Cardiac septum (tissue), 1 donor: ENCODE measurements at places on chromosomes 13 and 19. TPM values are rescaled to one million over a fixed set of nuclear protein-coding genes. Genes with fewer than 3 reads are reported as not detected.

The PSG3 gene
- total RNA-seq, result not detected

The GNG8 gene
- not detected for total RNA-seq

The ZIK1 gene
- 4.5 TPM for total RNA-seq

GRCh38 chr13:44575741-44576350 lies at the start of gene TSC22D1:
TSC22D1 (minus strand) TSS chr13:44576330; CDS start chr13:44576074, 256 bp downstream.
- no peak for DNase-seq

- DNase-seq, result no peak
Observed at GRCh38 chr19:28569132-28570131, 643.5 kb downstream of the UQCRFS1 start.

DNA sequence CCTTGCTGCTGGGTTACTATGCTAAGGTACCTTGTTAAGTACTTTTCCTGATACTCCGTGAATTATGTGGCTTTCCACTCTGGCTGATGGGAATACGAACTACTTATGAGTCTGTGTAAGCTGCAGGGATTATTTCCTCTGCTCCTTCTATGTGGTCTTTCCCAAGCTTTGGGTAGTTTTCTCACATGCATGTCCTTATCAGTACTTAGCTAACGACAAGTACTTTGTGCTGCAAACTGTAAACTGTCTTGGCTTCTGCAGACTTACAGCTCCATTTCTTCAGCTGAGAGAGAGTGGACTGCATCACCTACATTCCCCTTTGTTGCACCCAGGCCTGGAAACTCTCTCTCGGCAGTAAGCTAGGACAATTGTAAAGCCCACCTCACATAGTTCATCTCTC lies 76.6 kb downstream of the FGF9 start:
- DNase-seq, result no peak

The SLC44A2 gene
- 114 TPM for total RNA-seq

- no peak for DNase-seq
Observed at GRCh38 chr19:12838182-12838885, at the start of gene MAST1. MAST1 (plus strand) TSS chr19:12838515; CDS start chr19:12838573, 58 bp downstream.

The NANOS3 gene
- 0.78 TPM for total RNA-seq

The TNFSF9 gene
- not detected for total RNA-seq

DNA sequence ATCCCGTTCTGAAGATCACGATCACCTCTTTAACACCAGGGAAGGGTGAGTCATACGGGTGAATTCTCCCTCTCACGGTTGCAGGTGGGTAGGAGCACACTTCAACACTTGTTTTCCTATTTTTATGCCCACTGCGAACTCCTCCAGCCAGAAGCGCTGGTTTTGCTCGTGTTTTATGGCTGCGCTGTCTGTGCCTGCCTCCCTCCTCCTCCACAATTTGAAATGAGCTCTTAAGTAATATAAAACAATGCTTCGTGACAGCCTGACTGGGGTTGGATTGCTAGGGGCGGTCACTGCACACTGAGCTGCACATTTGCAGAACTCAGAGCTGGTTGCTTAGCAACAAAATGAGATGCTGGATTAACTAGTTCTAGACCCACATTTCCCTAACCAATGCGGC lies 12.9 kb downstream of the CCDC70 start:
- no peak for DNase-seq

The RFPL4A gene
- total RNA-seq, result 0.46 TPM

GRCh38 chr13:39461685-39462266 lies 141.2 kb downstream of the LHFPL6 start:
- DNase-seq, result no peak

DNA sequence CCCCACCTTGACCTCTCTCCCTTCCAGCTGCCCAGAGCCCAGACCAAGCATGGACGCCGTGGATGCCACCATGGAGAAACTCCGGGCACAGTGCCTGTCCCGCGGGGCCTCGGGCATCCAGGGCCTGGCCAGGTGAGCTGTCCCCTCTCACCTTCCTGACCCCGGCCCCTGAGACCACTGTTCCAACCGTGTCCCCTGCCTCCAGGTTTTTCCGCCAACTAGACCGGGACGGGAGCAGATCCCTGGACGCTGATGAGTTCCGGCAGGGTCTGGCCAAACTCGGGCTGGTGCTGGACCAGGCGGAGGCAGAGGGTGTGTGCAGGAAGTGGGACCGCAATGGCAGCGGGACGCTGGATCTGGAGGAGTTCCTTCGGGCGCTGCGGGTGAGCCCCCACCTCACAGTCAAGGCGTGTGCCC lies 312 bp downstream of the CAPS start:
- DNase-seq, result no peak

DNA sequence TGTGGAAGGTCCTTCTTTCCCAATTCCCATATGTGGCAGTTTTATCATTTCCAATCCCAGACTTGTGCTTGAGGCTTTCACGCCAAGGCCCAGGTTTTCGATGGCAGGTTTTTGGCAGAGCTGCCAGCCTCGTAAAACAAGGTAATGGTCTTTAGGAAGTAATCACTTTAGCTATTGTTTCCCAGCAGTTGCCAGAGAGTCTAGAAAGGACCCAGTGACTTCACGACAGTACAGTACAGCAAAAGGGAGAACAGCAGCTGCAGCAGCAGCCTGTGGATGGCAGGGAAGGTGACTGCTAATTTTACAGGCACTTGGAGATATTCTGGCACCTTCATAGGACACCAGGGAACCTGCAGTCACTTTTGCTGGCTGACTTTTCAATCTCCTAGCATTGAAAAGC lies 291.6 kb upstream of the MAB21L1 start:
- no peak for DNase-seq

GRCh38 chr13:26227166-26227971 lies 5.3 kb upstream of the RNF6 start:
- DNase-seq, result no peak

DNA sequence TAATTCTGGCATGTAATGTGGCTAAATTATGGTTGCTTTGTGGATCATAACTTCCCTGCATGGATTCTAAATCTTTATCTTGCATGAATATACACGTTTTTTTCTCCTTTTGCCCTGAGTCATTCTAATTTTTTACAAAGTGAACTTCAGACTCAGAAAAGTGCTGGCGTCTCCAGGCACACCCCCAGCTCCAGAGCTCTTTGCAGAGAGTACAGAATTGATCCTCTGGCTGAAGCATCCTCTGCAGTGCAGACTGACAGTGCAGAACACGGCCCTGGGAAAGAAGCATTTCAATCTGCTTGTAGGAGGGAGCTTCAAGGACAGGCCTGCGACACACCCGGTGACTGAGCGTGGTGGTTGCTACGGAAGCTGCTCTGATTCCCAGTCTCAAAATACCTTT lies 228.1 kb downstream of the FGF9 start:
- DNase-seq, result no peak

DNA sequence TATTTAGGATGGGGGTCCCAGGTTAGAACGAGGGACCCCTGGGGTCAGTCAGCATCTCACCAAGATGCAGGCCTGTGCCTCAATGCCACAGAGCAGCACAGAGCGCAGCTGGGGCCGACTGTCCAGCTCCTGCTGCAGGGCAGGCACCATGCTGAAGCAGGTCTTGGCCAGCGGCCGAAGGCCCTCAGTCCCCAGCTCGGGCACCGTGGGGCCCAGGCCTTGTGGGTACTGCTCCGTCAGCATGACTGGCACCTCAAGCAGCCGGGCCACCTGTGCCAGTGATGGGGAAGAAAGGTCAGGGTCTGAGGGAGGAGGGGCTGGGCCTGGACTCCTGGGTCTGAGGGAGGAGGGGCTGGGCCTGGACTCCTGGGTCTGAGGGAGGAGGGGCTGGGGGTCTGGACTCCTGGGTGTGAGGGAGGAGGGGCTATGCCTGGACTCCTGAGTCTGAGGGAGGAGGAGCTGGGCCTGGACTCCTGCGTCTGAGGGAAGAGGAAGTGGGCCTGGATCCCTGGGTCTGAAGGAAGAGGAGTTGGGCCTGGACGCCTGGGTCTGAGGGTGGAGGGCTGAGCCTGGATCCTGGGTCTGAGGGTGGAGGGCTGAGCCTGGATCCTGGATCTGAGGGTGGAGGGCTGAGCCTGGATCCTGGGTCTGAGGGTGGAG lies 5.7 kb downstream of the ISOC2 start:
- DNase-seq, result no peak
